ACHN (cell line): ENCODE measurements at places on chromosomes 3 and 15.

DNA sequence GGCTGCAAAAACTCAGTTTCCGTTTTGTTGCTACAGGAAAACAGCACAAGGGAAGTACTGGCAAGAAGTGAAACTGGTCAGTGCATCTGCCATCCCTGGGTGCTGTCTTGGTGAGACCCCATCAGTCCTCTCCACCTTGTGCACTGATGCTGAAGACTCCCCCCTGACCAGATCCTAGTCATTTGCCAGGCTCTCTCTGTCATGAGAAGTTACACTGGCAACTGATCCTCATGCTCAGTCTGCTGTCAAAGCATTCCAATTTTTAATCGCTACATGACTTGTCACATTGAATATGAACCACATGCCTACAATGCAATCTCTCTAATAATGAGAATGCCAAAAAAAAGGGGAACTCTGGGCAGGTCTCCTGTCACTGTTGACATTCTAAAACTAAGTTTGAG, 296.5 kb downstream of the ZIC1 start:
- no peak for DNase-seq

DNA sequence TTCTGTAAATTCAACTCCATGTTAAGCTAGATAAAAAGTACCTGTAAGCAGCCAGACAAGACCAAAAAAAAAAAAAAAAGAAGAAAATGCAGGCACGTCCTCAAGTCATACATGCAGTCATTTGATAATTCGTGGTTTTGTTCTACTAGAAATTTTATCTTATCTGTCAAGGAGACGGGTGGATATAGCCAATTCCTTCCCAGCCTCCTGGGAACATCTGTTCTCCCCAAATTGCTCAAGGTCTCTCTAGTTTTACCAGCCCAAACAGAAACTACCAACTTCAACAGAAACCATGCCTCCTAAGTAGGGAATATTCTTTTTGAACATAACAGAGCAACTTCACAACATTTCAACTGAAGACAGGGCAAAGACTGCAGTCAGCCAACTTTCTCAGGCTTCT, 19.5 kb downstream of the RYK start:
- DNase-seq, result no peak

- no peak for DNase-seq
Measured at GRCh38 chr15:90677807-90678790, 39.0 kb upstream of the BLM start.

DNA sequence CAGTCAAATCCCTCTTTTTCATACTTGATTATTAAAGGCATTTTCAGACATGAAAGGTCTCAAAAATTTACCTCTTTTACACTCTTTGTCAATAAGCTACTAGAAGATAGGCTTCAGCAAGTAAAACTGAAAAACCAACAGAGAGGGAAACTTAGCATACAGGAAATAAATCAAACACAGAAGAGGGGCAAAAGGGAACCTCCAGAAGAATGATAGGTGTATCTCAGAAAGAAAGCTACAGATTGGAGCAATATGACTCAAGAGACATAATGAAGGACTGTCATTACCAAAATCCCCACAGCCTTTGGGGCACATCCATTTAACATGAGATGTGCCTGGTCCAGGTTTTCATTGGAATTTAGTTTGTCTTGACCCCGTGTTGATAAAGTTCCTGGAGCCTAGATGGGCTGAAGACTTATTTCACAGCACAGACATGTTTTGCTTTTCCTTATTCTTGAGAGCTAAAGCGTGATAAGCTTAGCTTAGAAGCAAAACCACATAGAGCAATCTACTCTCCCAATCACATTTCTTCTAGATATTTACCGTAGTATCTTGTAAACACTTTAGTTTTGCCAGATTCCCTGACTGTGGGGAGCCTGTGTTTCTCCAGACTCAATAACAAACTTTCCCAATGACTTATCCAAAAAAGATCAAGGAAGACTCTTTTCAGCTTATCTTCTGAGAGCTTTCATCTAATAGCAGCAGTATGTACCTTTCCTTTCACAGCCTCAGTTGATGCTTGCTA, 11.7 kb downstream of the LRRFIP2 start:
- no peak for DNase-seq

DNA sequence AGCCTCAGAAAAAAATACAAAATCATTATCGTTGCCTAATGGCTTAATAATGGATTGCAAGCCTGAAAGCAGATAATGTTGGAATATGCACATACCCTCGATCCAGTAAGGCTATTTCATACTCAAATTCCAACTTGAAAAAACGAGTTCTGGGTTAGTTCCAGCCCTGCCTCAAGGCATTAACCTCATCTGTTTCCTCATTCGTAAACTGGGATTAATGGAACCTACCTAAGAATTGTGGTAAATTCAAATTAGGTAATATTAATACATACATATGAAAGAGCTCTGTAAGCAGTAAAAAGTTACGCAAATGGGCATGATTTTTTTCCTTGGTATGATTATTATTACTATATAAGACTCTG, 107.5 kb downstream of the SRGAP3 start:
- DNase-seq, result no peak

GRCh38 chr15:77493324-77493907, 72.7 kb downstream of the HMG20A start:
- no peak for DNase-seq

DNA sequence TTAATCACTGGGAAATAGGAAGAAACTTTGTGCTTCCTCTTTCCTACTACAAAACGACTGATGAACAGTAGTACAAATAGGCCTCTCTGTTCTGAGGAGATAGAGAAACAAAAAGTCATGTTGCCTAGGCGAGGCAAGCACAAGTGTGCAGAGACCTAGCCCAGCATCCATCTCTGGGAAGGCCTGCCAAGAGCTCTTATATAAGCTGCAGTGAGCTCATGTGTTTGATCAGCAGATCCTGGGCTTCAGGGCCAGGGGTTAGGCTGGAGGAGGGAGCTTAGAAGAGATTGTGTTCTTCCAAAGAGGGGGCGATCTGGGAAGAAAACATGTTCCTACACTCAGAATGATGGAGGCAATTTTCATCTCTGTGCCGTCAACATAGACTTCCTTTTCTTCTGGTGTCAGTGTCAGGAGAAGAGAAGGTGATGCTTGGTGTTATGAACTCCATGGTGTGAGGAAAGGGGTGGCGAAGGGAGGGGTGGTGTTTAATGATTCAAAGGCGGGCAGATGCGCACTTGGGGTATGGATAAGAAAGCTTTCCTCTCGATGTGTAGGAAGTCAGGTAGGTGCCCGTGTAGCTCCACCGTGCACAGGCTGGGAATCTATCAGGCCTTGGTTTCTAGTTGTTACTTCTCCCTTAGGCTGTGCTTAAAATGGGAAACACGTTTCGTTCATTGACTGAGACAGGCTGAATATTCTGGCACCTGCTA, 29.5 kb upstream of the ETV5 start:
- DNase-seq, result no peak

DNA sequence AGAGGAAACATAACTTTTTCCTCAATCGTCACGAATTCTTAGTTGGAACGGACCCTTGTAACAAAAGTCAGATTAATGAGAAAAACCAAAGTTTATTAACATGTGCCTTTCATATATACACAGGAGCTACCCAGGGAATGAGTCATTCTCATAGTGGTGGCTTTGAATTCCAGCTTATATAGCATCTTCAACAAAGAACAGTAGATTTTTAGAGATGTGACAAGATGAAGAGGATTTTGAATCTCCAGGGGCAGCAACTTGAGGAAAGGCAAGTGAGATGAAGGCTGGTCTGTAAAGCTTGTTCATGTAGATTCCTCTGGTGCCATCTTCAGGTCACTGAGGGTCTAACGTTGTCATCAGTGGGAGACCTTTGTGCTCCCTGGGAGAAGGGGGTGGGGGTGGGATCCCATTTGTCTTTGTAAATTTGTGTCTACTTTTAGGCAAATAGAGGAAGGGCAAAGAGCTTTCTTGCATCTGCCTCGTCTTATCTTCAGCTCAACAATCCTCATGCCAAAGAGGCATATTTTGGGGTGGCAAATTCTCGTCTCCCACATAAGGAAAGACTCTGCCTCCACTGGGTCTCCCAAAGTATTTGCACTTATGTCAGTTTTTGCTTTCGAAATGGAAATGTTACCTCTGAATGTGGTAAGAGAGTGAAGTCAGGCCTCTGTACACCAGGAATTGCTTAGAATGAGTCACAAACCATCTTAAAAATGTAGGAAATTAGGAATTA, 29.5 kb downstream of the CLEC3B start:
- peak; percentile 50 for DNase-seq

- DNase-seq, result peak; percentile 26
Measured at GRCh38 chr3:23923786-23924185, 6.9 kb downstream of the RPL15 start.

- no peak for DNase-seq
Measured at GRCh38 chr15:41957021-41957897, 15.1 kb downstream of the EHD4 start.

DNA sequence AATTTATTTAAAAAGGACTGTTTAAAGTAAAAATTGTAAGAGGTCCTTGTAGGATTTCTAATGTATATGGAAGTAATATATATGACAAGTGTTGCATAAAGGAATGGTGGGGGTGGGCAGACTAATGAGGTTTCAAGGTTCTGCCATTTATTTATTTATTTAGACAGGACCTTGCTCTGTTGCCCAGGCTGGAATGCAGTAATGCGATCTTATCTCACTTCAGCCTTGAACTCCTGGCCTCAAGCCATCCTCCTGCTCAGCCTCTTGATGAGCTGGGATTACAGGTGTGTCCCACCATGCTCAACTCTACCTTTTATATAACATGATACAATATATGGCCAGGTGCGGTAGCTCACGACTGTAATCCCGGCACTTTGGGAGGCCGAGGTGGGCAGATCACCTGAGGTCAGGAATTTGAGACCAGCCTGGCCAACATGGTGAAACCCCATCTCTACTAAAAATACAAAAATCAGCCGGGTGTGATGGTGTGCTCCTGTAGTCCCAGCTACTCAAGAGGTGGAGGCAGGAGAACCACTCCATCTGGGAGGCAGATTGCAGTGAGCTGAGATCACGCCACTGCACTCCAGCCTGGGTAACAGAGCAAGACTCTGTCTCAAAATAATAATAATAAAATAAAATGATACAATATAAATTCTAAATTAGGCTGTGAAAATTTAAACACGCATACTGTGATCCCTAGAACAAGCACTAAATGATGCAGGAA, 33.8 kb upstream of the IGF2BP2 start:
- DNase-seq, result no peak

- DNase-seq, result no peak
Measured at GRCh38 chr3:72082186-72082715, 297.3 kb upstream of the PROK2 start.

GRCh38 chr3:59970376-59970775, 920.6 kb upstream of the CFAP20DC start:
- no peak for DNase-seq

DNA sequence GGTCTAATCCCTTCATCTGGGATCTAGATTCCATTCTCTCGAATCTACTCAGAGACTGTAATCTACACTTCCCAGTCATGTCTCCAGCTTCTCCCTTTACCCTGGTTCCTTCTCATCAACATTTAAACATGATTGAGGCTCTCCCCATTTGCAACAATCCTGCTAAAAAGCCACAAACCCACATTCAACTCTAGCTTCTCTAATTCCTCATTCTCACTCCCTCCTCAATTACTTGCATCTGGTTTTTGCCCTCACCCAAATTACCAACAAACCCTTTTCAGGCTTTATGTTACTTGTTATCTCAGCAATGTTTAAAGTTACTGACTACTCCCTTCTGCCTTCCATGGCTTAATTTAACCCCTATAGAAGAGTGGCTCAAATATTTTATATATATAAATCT, 11.5 kb downstream of the ETFA start:
- DNase-seq, result no peak

DNA sequence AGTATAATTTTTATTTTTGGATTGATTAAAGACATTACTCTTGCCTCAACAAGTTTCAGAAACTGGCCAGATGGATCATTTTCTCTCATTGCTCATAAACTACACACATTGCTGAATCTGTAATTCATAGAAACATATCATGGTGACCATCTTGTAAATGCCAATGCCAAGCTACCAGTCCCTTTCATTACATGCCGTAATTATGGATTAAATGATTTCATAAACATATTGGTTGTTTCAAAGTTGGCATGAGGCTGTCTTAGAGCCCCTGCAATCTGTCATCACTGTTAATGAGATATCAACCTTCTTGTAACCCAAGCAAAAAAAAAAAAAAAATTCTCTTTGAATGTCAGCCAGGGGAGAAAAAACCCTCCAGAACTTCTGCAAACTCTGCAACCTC, 112.2 kb downstream of the DCLK3 start:
- DNase-seq, result no peak

- DNase-seq, result no peak
Measured at GRCh38 chr3:177107461-177108239, 89.6 kb downstream of the TBL1XR1 start.
